ENCODE measurements at places on chromosomes 2 and 18.

DNA sequence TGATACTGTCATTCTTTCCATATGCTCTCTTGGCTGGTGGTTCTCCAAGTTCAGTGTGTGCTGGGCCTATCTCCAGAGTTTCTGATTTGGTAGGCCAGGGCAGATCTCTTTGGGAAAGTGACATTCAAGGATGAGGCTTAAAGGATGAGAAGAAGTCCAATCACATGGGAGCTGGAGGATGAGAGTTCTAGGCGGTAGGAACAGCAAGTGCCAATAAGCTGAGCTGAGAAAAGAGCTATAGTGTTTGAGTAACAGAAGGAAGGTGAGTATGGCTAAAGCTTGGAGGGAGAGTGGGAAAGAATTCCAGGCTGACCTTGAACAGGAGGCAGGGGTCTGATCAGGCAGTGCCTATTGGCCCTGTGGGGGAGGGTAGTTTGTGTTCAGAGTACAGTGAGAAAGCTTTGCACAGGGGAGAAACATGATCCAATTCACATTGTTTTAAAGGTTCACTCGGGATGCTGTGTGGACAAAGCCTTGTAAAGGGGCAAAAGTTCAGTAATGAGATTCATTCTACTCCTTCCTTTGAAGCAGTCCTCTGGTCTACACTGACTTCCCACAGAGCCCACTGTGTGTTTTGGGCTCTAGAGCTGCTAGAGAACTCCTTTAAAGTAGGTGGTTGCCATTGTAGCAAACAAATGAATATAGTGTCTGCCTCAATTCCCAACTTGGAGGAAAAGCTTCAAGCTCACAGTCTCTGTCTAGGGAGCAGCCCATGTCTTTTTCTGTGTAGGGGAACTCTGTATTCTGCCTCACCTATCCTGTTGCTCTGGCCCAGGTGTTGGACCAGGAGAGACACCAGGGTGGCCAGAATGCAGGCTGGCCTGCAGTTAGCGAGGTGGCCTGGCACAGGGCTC, 81.8 kb downstream of the FASTKD2 start:
- DNase-seq = no peak

GRCh38 chr18:77088963-77089722, 43.4 kb downstream of the MBP start:
- no peak for DNase-seq

- DNase-seq = peak; percentile 6
Measured at GRCh38 chr2:58081000-58081399, 34.4 kb downstream of the VRK2 start.

DNA sequence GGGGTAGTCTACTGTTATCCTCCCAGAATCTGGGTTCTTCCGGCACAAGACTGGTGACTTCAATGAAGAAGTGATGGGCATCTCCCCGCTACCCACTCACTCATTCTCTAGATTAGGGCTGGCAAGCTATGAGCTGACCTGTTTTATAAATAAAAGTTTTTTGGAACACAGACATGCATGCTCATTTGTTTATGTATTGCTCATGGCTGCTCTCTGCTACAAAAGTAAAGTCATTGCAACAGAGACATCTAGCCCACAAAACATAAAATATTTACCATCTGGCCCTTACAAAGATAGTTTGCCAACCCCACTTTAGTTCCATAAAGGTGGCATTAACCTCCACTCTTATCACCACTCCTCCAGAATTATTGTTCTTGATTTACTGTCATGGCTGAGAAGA, 39.1 kb upstream of the SPATS2L start:
- DNase-seq = no peak

DNA sequence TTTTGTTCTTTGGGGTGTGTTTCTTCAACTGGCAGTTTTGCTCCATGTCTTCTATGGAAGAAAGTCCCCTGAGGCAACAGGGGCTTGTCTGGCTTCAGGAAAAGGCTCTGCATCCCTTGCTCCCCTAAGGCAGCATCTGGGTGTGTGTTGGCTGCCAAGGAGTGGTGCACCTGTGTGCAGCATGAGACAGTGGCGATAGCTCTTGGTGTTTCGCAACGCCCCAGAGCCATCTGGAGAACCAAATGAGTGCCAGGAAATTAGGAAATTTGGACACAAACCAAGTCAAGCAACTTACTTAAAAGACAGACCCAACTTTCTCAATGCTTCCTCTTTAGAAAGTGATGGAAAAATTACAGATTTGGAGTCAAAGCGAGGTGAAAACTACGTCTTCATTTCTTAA, 1044.4 kb upstream of the CNTNAP5 start:
- no peak for DNase-seq
